Activated T-helper 1 cell treated with anti-CD3 and anti-CD28 coated beads, Interleukin-2, amount 50 U/mL, for 16 hours (primary cell): ENCODE measurements at places on chromosomes 5 and 9.
A peak's percentile ranks its signal among the peaks of the same experiment; 100 is the strongest.

GRCh38 chr5:67028371-67028770, 168.2 kb downstream of the CD180 start:
- no peak for DNase-seq

DNA sequence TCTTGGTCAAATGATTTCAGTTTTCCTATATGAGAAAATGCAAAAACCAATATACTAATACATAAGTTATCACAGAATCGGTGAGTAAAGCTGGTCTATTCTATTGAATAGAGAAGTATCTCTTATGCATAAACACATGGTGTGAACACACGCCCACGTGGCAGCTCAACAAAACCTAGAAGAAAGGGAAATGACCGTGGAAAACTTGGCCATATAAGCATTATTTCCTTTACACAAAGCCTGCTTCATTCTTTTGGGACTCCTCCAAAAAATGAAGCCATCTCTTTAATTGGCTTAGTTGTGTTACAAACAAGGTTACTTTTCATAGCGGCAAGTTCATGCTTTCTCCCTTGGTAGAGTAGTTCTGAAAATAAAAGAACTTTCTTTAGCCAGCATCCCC, 183.2 kb downstream of the TMEM161B start:
- no peak for DNase-seq

DNA sequence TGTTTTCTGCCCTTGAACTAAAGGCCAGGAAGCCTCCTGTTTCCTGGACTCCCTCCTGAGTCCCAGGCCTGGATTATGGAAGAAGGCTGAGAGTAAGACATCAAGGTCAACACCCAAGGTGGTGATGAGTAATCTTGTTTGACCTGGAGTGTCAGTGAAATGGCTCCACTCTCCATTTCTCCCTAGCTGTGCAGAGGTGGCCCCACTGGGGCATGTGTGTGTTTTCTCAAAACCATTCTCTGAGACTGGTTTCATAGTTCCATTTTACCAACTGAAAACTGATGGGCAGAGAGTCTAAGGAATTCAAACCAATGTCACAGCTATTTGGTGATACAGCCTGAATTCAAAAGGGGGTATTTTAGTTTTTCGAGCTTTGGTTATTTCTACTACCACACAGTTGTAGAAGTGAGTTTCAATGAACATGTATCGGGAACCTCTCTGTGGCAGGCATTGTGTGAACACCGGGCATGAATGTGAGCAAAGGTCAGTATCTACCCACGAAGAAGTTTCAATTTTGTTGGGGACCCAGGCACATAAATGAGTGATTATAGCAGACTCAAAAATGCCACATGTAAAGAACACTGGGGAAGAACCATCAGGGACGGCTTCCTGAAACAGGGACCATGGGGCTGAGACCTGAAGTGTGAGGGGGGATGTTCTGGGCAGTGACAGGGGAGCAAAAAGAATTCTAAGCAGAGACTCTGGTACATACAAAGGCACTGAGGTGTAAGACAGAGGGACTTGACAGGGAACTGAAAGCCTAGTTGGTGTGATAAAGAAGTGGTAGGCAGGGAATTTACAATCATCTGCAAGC, 269.6 kb upstream of the KLF4 start:
- no peak for DNase-seq

GRCh38 chr5:3709068-3709716, 113.6 kb downstream of the IRX1 start:
- no peak for DNase-seq

GRCh38 chr9:1002678-1003077, 26.2 kb downstream of the DMRT3 start:
- no peak for DNase-seq

DNA sequence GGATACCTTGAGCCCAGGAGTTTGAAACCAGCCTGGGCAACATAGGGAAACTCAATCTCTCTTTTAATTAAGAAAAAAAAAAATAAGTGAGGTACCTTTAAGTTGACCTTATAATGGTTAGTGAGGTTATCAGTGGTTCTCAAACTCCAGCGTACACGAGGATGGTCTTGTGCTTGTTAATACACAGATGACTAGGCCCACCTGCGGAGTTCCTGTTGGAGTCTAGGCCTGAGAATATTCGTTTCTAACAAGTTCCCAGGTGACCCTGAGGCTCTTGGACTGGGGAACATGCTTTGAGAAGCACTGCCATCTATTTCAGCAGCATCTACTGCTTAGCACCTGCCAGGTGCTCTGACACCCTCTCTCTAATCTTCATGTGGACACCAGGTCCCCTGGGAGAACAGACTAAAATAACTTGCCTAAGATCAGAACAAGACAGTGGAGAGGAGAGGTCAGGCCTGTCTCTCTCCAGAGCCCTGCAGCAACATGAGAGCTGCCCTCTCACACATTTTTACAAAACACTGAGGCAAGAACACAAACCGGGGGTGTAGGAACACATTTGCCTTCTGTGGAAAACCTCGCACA, 24.6 kb downstream of the TLE1 start:
- no peak for DNase-seq

DNA sequence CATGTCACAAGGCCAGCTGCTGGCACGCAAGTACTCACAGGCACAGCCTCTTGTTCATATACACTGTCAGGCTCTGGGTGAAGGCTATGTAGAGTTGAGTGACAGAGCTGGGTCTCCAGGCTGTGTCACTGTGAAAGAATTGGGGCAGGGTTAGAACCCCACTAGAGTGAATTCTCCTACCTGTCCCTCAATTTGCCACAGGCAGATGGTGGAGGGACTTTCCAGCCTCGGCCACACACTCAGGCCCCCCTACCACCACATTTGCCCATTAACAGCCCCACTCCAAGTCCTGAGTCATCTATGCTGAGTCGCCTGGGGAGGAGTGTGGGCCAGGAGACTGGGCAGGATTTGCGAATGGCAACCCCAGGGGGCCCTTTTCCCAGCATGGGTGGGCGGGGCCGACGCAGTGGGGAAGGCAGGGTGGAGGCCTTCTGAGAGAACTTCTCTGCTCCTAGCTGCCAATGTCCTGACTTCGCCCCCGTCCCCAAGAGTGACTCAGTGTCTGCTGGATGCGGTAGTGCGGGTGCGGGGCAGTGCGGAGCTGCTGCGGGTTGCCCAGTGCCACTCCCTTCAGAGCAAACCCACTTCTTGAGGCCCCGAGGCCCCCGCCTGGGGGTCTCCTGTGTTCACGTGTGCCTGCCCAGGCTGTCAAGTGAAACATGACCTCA, 50.3 kb upstream of the PSD2 start:
- DNase-seq, result no peak

GRCh38 chr5:124686239-124687004, 60.0 kb downstream of the ZNF608 start:
- no peak for DNase-seq

DNA sequence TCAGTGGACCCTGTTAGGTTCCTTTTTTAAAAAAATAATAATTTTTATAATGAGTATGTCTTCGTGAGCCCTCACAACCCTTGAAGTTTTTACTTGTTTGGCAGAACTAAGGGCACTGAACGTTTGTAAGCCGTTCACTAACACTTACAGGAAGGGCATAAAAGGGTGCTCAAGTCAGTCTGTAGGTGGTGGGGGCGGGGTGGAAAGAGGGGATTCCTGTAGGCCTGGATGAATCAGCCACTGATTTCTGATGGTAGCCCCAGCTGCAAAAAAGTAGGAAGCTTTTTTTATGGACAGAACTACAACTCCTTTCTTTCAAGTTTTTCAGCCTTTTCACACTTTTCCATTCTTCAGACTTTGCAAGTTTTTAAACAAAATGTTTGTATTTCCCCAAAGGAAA, 35.8 kb downstream of the PIK3R1 start:
- peak; percentile 34 for DNase-seq
